ENCODE measurements at places on chromosomes 5 and 9.

- no peak for DNase-seq
Measured at GRCh38 chr5:474840-475661, 32.1 kb downstream of the EXOC3 start.

- DNase-seq = peak; percentile 75
Measured at GRCh38 chr9:129823935-129824601, at the start of gene TOR1A. Gene TOR1A, minus strand, starts transcription at chr9:129824136. Its CDS starts 51 bp downstream, at chr9:129824085.

- DNase-seq = no peak
Measured at GRCh38 chr5:71483355-71483754, 27.9 kb downstream of the BDP1 start.

GRCh38 chr9:107221321-107221720, 61.8 kb upstream of the RAD23B start:
- DNase-seq = no peak

- no peak for DNase-seq
Measured at GRCh38 chr9:134606951-134607731, 34.5 kb upstream of the COL5A1 start.

GRCh38 chr9:89426384-89426961, 71.4 kb downstream of the SEMA4D start:
- no peak for DNase-seq

All from hypothalamus (tissue), 51 donors.